HCT116 (cell line): ENCODE measurements at places on chromosomes 6 and 20.

- peak; percentile 93 for DNase-seq
Observed at GRCh38 chr20:31704225-31705119, 18.2 kb downstream of the BCL2L1 start.

DNA sequence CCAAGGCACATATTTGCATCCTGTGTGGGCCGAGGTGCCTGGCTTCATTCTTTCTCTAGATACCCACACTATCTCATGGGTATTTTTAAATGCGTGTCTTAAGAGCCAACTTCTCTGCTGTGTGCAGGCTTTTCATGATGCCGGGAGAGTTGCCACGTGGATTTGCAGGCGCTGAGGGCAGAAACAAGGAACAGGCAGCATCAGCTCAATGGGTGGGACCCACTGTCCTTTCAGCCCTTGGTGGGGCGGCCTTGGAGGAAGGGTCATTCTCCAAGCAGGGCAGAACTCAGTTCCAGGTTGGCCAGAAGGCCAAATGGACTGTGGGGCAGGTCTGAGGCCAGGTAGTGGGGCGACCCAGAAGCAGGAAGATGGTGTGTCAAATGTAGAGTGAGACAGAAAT is 84.7 kb downstream of the PHACTR3 start:
- DNase-seq, result no peak

DNA sequence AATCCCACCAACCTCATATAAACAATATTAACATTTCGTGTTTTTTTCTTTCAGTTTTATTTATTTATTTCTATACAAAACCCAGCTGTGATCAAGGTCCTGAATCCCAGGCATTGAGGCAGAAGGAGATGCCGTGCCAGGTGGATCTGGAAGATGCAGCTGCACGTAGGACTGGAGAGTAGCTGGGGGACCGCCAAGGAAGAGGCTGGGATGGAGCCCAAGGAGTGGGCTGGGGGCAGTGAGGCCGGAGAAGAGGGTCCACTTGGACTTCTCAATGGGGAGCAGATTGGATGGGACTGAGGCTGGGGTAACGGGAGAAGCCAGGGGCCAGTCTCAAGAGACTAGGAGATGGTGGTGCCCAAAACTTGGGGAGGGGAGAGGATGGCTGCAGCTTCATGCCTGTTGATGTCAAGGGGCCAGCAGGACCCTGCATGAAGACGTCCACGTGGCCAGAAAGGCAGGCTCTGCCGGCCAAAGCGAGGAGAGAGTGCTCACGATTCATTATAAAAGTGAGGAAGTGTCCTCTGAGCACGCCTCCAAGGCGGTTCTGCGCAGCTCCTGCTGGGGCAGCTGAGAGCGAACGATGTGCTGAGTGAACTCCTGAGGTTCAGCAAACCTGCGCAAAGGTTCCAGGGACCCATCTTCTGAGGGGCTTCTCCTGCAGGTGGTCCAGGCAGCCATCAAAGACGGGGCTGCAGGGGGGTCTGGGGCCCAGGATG is 110.3 kb downstream of the BMP7 start:
- no peak for DNase-seq

DNA sequence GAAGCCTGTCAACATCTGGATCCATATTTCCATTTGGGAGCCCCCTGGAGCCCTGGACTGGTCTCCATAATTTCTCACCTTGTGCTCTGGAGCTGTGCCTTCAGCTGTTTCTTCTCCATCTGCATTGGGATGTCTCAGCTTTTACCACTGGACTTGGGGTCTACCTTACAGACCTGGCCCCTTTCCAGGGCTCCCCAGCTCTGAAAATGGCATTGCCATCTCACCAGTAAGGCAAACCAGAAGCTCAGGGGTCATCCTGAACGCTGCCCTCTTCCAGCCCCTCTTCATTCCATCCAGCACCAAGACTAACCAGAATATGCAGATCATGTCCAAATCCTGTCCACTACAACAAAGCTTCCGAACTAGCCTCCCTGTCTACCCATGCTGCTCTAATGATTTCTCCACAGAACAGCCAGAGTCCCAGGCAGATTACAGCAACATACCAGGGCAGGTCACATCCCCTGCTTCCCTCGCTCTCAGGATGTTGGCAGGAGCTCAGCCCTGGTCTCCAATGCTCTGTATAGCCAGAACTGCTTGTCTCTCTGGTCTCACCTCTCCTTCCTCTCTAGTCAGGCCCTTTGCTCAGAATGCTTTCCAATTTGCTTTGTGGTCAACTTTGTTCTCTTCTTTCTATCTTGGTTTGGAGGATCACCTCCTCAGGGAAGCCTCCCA is 17.7 kb upstream of the NNAT start:
- DNase-seq, result no peak

GRCh38 chr20:38650010-38650409 is 48.4 kb downstream of the ARHGAP40 start:
- no peak for DNase-seq

DNA sequence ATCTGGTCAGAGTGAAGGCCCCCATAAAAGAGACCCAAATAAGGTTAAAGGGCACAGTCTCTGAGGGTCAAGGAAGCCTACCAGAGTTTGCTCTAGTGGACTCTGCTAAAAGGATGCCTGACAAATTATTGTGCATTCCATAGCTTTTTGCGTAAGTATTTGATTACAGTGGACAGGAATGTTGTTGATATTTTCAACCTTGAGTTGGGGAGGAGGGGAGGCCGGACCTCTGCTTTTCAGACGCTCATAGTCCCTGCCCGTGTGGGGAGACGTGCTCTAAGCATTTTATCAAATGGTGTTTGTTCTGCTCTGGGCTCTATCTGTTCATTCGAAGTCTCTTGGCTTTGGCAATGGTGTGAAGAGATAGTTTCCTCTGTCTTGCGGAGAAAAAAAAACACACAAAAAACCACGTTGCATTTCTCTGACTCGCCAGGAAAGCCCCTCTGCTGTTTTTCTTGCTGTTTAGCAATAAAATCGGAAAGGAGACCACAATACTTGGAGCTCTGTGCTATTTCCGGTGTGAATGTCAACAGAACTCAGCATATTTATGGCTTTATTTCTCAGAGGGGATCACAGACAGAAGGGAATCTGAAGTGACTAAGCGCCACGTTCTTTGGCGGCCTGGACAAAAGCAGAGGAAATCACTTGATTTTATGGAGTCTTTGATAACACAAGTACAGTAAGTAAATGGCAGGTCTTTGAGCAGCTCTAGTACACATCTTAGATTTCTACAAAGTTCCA is 159.8 kb downstream of the ZFP64 start:
- no peak for DNase-seq

GRCh38 chr6:44478158-44478557 is 90.7 kb downstream of the CDC5L start:
- no peak for DNase-seq

DNA sequence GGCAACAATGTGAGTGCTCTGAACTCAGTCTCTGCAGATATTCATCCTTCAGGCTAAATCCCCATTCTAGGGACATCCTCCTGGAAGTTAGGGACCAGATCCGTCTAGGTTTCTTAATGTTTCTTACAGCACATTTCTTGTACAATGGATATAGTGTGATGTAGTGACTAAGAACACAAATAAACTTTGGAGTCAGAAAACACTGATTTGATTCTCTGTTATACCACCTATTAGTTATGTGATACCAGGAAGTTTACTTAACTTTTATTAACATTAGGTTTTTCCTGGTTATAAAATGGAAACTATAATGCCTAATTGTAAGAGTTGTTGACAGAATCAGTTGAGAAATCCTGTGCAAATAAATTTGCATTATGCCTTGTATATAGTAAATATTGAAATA is 57.6 kb upstream of the KCNQ5 start:
- DNase-seq, result no peak

GRCh38 chr20:24032400-24032898 is 43.9 kb upstream of the GGTLC1 start:
- no peak for DNase-seq

DNA sequence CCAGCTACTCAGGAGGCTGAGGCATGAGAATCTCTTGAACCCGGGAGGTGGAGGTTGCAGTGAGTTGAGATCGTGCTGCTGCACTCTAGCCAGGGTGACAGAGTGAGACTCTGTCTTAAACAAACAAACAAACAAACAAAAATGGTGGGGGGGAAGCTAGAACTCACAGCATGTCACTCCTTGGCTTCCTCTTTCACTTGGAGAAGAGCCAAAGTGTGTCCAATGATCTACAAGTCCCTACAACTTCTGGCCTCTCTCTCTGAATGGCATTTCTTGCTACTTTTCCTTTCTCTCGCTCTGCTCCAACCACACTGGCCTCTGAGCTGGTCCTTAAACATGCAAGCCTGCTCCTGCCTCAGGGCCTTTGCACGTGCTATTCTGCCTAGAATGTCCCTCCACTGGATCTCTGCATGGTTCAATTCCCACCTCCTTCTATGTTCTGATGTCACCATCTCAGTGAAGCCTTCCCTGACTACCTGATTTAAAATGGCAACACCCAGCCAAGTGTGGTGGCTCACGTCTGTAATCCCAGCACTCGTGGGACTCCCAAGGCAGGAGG is 8.1 kb downstream of the TLDC2 start:
- no peak for DNase-seq

GRCh38 chr6:75386050-75386770 is 101.6 kb upstream of the TMEM30A start:
- DNase-seq, result no peak

DNA sequence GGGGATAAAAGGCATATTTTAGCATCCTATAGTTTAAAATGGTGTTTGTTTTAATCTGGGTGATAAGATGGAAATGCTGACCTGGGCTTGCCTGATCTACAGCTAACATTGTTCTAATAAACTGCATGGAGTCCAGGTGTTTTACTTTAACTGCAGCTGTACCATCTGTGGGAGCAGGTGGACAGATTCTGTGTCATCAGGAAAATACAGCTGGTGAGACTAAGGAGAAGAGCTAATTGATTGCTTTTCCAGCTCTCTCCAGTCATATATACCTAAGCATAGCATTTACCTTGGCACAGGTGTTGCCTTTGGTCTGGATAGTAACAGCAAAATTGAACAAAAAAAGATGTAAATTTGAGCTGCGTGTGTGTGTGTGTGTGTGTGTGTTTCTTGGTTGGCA is 31.6 kb downstream of the CBFA2T2 start:
- DNase-seq, result no peak

GRCh38 chr6:138774370-138774769 is 801 bp downstream of the CCDC28A start:
- DNase-seq, result no peak

- DNase-seq, result no peak
Observed at GRCh38 chr6:122678841-122679240, 68.6 kb downstream of the PKIB start.

- DNase-seq, result no peak
Observed at GRCh38 chr6:14656078-14656521, 538.5 kb downstream of the CD83 start.

DNA sequence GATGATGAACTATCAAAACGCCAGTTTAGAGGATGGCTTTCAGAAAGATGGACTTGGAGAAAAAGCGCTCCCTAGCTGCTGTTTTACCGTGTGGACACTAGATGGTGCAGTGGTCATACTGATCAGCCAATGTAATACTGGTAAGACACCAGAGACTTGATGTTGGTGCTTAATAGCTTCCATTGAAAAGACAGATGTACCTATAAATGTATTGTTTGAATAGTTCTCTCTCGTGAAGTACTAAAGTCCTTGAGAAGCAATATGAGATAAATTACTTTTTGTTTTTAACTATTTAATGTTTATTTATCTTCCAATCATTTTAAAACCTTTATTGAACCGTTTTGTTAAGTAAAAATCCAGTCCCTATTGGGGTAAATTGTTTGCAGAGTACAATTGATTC is 63.9 kb upstream of the FUCA2 start:
- peak; percentile 73 for DNase-seq

GRCh38 chr6:142002825-142003405 is 129.8 kb upstream of the GJE1 start:
- no peak for DNase-seq

GRCh38 chr6:90004511-90004910 is 110.2 kb downstream of the GJA10 start:
- DNase-seq, result no peak

DNA sequence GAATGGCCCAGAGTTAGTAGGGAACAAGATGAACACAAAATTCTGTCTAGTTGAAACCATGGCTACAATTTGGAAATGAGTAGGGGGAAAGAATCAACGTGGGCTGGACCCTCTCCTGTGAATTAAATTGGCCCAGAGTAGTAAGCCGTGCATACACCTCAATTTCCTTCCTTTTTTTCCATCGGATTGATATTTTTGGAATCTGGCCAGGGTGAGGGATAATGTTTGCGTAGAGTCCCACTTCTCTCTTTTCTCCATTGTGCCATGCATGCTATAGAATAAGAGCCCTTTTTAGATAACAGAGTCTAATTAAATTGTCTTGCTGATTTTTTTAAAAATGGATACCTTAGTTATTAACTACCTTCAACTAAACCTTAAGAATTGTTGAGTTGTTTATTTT is 35.2 kb downstream of the XRN2 start:
- no peak for DNase-seq

GRCh38 chr6:90218959-90219208 is 77.8 kb downstream of the BACH2 start:
- DNase-seq, result no peak

GRCh38 chr6:132131758-132132157 is 180.6 kb upstream of the CCN2 start:
- peak; percentile 8 for DNase-seq

- DNase-seq, result no peak
Observed at GRCh38 chr20:17710379-17711266, 10.9 kb downstream of the BANF2 start.

DNA sequence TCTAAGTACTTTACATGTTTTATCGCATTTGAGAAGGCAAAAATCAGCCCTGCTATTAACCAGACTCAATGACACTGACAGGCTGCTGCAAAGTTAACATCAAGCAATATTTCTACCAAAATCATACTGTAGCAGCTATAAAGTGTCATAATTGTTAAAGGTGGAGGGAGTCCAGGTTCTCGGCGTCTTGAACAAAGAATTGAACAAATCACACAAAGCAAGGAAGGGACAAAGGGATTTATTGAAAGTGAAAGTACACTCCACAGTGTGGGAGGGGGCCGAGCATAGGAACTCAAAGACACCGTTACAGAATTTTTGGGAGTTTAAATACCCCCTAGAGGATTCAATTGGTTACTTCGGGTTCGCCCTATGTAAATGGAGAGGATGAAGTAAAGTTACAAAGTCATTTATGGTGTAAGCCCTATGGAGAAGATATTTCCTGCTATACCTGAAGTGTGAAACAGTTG is 12.9 kb upstream of the ZNF391 start:
- no peak for DNase-seq

DNA sequence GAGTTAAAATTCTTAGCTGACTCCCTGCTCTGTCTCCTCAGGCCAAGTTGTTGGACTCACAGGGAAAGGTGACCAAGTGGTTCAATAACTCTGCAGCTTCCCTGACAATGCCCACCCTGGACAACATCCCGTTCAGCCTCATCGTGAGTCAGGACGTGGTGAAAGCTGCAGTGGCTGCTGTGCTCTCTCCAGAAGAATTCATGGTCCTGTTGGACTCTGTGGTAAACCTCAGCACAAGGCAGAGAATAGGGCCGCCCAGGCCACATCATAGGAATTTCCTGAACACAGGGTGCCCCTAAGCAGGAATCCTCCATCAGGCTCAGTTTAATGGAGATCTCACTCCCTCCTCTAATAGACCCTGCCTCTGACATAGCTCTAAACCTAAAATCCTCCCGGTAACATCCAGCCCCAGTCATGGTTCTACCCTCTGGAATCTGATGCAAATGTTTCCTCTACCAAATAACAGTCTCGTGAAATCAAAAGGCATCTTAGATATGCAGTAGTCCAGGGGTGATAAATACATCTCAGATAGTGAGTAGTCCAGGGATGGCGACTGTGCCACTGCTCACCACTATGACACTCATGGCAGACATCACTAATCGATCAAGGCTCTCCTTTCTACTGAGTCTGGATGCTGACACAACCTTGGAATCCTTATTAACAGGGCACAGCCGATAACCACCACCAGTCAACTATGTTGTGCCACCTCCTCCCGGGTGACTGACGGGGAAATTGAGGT is 18.3 kb downstream of the BPIFB1 start:
- no peak for DNase-seq

GRCh38 chr20:62769346-62770071 is 26.8 kb upstream of the MRGBP start:
- no peak for DNase-seq
